Subcutaneous preadipocyte (primary cell): ENCODE measurements at places on chromosomes 11 and 22. TPM values are rescaled to one million over a fixed set of nuclear protein-coding genes. Genes with fewer than 3 reads are reported as not detected.

The GSTT2B gene
- total RNA-seq: 0.39 and 8.5 TPM in 2 replicates

The EI24 gene
- total RNA-seq: 90.4 and 106 TPM in 2 replicates

The HBG1 gene
- not detected in 2 replicates for total RNA-seq

The MLC1 gene
- total RNA-seq: not detected in 2 replicates

The CALCA gene
- total RNA-seq: not detected in 2 replicates

The PANX1 gene
- total RNA-seq: 45.2 and 58.6 TPM in 2 replicates

The DRD4 gene
- under 0.01 TPM in 1 of 2 replicates, not detected in the other for total RNA-seq

The CECR2 gene
- total RNA-seq: under 0.01 TPM in 1 of 2 replicates, not detected in the other

The ARHGAP20 gene
- 2.0 and 6.2 TPM in 2 replicates for total RNA-seq

The TCN2 gene
- 7.7 and 11.3 TPM in 2 replicates for total RNA-seq

The RNASEH2C gene
- 33.0 and 38.6 TPM in 2 replicates for total RNA-seq

The HMOX1 gene
- total RNA-seq: 74.1 and 184 TPM in 2 replicates

The FBXO3 gene
- total RNA-seq: 23.5 and 25.6 TPM in 2 replicates

The P4HA3 gene
- 0.73 and 0.98 TPM in 2 replicates for total RNA-seq

The FOSL1 gene
- 42.3 and 103 TPM in 2 replicates for total RNA-seq

The SLC25A1 gene
- 94.4 and 104 TPM in 2 replicates for total RNA-seq

The GAS2L1 gene
- total RNA-seq: 11.0 and 12.3 TPM in 2 replicates

The GTSE1 gene
- 8.8 and 21.7 TPM in 2 replicates for total RNA-seq

The C11orf42 gene
- total RNA-seq: not detected in 2 replicates

The ZNF215 gene
- 2.2 and 5.7 TPM in 2 replicates for total RNA-seq

The SYT12 gene
- total RNA-seq: under 0.01 TPM in 2 replicates

The ZNF202 gene
- 5.5 and 10.4 TPM in 2 replicates for total RNA-seq

The GAL3ST1 gene
- total RNA-seq: not detected in 2 replicates

The OVCH2 gene
- total RNA-seq: not detected in 2 replicates

The HRAS gene
- total RNA-seq: 50.2 and 54.0 TPM in 2 replicates

The KCTD14 gene
- total RNA-seq: 1.5 and 1.8 TPM in 2 replicates

The TSPAN32 gene
- total RNA-seq: under 0.01 and 0.37 TPM in 2 replicates

The HIC2 gene
- total RNA-seq: 2.9 and 5.1 TPM in 2 replicates

The KDELR3 gene
- total RNA-seq: 88.6 and 89.1 TPM in 2 replicates

The OR6Q1 gene
- total RNA-seq: not detected in 2 replicates

The ETS1 gene
- 33.1 and 63.9 TPM in 2 replicates for total RNA-seq

The CCDC90B gene
- total RNA-seq: 44.6 and 48.9 TPM in 2 replicates

The SCARF2 gene
- total RNA-seq: 8.0 and 9.6 TPM in 2 replicates

The HBE1 gene
- not detected in 2 replicates for total RNA-seq

The DDI1 gene
- total RNA-seq: not detected in 2 replicates

The MB gene
- total RNA-seq: not detected in 2 replicates

The TRIM51 gene
- total RNA-seq: not detected in 2 replicates

The ELMOD1 gene
- under 0.01 and 0.20 TPM in 2 replicates for total RNA-seq
